T-helper 2 cell treated with Interferon-gamma antibody and Interleukin-4, amounts not matched to agents 5 μg/mL and 100 μg/mL, for 36 hours (primary cell): ENCODE measurements at places on chromosomes 13 and 19.

GRCh38 chr19:13286195-13286985 is 136.2 kb downstream of the IER2 start:
- no peak for DNase-seq
- H3K27ac ChIP-seq, result no peak overlapping the region
- H3K36me3 ChIP-seq, result no peaks in the 10 kb centered on the region
- H3K27me3 ChIP-seq, result peaks cover 6% of the 10 kb centered on the region
- no peaks in the 10 kb centered on the region for H3K4me1 ChIP-seq
- H3K4me3 ChIP-seq, result no peak overlapping the region

DNA sequence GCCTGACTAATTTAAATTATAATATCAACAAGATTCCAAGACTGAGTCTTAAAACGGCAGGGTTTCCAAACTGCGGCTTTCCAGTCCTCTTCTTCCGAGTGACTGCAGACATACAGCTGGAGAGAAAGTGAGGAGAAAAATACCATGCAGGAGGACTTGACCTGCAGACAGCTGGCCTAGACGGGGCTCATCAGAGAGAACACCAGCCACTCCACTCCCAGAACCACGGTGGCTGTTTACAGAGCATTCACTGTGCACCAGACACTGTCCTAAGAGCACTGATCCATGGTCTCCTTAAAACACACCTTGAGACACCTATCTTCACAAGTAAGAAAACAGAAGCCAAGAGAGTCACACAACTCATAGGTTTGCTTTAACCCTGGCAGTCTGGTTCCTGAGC is 152.7 kb downstream of the MIPEP start:
- no peak for DNase-seq
- H3K27ac ChIP-seq, result no peak overlapping the region
- peaks cover 1% of the 10 kb centered on the region for H3K36me3 ChIP-seq
- H3K4me3 ChIP-seq, result no peak overlapping the region

DNA sequence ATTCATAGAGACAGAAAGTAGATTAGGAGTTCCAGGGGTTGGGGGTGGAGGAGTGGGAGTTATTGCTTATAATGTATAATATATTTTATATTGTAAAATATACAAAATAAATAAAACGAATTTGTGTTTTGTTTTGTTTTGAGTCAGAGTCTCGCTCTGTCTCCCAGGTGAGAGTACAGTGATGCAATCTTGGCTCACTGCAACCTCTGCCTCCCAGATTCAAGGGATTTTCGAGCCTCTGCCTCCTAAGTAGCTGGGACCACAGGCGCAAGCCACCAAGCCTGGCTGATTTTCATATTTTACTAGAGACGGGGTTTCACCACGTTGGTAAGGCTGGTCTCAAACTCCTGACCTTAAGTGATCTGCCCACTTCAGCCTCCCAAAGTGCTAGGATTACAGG is 2.5 kb upstream of the GADD45GIP1 start:
- H3K27me3 ChIP-seq, result peaks cover 3% of the 10 kb centered on the region
- H3K4me1 ChIP-seq, result peaks cover 17% of the 10 kb centered on the region
- no peak overlapping the region for H3K4me3 ChIP-seq
- no peak for DNase-seq
- H3K27ac ChIP-seq, result no peak overlapping the region
- H3K36me3 ChIP-seq, result peaks cover 8% of the 10 kb centered on the region

DNA sequence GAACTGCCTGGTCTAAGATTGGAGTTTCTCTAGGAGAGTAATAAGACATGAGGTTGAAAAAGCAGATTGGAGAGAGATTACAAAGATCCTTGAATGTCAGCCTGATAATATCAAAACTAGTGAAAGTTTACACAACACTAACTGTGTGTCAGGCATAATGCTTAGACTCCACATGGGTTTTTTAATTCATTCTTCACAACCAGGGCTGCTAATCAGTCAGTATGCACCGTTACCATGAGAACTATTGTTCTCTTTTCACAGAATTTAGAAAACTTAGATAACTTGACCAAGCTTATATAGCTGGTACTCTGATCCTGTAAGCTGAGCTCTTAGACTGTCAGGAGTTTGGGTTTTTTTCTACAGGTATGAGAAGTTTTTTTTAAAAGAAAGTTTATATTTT is 46.6 kb upstream of the TSC22D1 start:
- no peak for DNase-seq
- H3K27me3 ChIP-seq, result peaks cover 10% of the 10 kb centered on the region
- H3K36me3 ChIP-seq, result no peaks in the 10 kb centered on the region

DNA sequence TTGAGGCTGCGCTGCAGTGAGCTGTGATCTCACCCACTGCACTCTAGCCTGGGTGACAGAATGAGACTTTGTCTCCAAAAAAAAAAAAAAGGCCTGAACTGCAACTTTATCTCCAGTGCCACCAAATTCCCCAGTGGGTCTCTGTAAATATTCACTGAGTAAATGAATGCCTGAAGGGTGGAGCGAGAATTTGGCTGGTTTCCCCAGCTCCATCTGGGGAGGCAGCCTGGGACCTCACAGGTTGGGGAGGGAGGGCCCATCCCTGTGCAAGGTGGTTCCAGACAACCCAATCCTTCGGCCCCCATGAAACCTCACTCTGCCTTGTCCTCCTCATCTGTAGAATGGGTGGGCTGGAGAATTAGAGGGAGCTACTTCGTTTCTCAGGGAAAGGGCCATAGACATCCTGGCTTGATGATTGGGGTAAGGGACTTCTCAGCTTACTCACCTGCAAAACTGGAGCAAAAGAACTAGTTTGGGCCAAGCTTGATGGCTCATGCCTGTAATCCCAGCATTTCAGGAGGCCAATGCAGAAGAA is 4.2 kb upstream of the PKN1 start:
- no peak overlapping the region for H3K4me3 ChIP-seq
- no peak for DNase-seq
- peaks cover 2% of the 10 kb centered on the region for H3K36me3 ChIP-seq
- H3K27me3 ChIP-seq, result peaks cover 10% of the 10 kb centered on the region
- H3K27ac ChIP-seq, result no peak overlapping the region

DNA sequence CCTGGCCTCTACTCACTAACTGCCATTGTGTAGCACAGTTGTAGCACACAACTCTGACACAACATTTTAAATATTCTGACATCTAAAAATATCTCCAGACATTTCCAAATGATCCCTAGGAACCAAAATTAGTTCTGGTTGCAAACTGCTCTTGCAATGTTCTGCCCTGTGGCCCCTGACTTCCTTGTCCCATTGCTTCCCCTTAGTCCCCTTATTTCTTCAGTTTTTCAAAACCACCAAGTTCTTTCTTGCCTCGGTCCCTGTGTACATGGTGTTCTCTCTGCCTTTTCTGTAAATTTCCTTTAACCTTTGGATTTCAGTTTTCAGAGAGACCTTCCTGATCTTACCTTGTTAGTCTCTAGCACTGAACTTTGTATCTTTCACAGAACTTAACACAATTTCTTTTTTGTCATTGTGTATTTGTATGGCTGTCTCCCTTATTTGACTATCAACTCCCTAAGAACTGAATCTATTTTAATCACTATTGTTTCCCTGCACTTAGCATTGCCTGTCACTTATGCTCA is 87.6 kb upstream of the MLNR start:
- H3K27ac ChIP-seq, result no peak overlapping the region
- peaks cover 10% of the 10 kb centered on the region for H3K4me1 ChIP-seq
- H3K27me3 ChIP-seq, result no peaks in the 10 kb centered on the region
- H3K4me3 ChIP-seq, result no peak overlapping the region

- H3K36me3 ChIP-seq, result peaks cover 10% of the 10 kb centered on the region
- peaks cover 35% of the 10 kb centered on the region for H3K4me1 ChIP-seq
- no peaks in the 10 kb centered on the region for H3K27me3 ChIP-seq
- no peak overlapping the region for H3K4me3 ChIP-seq
- H3K27ac ChIP-seq, result no peak overlapping the region
- DNase-seq, result no peak
Observed at GRCh38 chr13:97238432-97238831, 16.3 kb downstream of the MBNL2 start.
